ENCODE measurements at places on chromosomes 13 and 19.

GRCh38 chr13:45185286-45185685 is 15.6 kb downstream of the KCTD4 start:
- DNase-seq: no peak

GRCh38 chr13:41352935-41353840 is 42.1 kb downstream of the NAA16 start:
- peak; percentile 45 for DNase-seq

DNA sequence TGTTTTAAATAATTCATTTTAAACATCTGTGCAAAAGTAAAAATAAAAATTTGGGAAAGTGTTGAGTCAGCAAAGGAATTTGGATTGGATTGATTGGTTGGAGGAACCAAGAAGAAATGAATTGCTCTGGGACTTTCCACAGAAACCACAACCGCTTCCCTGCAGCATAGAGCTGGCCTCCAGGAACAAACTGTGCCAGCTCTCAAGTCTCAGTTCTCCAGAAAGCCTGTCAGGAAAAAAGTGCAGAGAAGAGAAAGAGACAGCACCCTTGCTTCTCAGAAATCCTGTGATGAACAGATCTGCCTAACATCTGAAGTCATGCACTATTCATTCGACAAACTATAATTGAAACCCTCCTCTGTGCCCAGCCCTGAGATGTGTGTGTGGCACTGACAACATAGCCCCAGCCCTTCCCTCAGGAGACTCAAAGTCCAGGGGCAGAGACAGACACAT is 14.8 kb downstream of the LYPD3 start:
- no peak for DNase-seq

DNA sequence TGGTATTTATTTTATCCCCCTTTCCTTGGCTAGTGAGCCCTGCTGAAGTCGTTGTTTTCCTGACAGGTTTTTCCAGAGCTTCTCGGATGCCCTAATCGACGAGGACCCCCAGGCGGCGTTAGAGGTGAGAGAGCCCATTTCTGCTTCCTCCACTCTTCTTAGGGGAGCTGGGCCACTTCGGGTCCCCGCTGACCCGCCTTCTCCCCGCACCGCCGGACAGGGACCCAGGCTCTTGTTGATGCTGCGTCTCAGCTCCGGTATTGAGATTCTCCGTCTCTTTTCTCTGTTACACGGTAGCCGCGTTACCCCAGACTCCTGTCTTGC is 306 bp downstream of the SUGT1 start:
- no peak for DNase-seq

- no peak for DNase-seq
Observed at GRCh38 chr13:29448174-29448573, 147.3 kb downstream of the SLC7A1 start.

- DNase-seq: no peak
Observed at GRCh38 chr13:55087085-55087484, 2053.6 kb upstream of the PRR20A start.

GRCh38 chr13:59631271-59631670 is 532.5 kb downstream of the DIAPH3 start:
- DNase-seq: no peak

GRCh38 chr13:89852570-89852969 is 1494.9 kb upstream of the MIR17HG start:
- no peak for DNase-seq

DNA sequence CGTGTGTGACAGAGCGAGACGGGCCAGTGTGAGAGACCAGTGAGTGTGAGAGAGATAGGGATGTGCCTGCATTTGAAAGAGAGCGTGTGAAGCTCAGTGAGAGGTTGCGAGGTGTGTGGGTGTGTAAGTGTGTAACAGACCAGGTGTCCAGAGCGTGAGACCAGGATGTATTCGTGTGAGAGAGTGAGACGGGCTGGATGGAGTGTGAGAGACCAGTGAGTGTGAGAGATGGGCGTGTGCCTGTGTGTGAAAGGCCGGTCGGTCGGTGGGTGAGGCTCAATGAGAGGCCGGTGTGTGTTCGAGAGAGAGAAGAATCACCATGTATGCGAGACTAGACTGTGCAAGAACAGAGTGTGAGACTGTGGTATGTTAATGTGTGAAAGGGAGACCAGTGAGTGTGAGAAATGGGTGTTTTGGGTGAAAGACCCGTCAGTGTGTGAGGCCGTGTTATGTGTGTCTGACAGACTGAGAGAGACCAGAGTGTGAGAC is 679 bp downstream of the ZNF471 start:
- no peak for DNase-seq

DNA sequence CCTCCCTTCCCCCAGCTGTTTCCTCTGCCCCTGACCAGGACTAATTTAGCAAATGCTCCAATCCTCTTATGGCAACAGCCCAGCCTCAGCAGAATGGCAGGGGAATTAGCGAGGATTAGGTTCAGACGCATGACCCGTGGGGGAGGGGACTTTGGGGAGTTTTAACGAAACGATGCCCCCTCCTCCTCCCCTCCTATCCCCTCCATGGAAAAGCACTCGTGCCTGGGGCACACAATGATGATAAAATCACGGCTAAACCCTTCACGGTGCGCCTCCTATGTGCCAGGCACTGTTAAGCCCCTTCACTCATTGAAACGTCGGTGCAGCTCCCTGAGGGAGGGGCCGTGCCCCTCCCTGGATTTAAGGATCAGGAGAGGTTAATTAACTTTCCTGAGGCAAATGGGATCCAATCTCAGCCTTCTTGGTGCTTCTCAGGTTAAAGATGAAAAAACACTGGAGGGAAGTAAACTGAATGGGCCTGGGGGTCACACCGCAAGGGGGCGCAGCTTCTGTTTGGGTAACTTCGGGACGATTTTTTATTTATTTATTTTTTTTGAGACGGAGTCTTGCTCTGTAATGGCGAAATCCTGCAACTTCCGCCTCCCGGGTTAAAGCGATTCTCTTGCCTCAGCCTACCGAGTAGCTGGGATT is 10.1 kb upstream of the TPRX2 start:
- DNase-seq: no peak

DNA sequence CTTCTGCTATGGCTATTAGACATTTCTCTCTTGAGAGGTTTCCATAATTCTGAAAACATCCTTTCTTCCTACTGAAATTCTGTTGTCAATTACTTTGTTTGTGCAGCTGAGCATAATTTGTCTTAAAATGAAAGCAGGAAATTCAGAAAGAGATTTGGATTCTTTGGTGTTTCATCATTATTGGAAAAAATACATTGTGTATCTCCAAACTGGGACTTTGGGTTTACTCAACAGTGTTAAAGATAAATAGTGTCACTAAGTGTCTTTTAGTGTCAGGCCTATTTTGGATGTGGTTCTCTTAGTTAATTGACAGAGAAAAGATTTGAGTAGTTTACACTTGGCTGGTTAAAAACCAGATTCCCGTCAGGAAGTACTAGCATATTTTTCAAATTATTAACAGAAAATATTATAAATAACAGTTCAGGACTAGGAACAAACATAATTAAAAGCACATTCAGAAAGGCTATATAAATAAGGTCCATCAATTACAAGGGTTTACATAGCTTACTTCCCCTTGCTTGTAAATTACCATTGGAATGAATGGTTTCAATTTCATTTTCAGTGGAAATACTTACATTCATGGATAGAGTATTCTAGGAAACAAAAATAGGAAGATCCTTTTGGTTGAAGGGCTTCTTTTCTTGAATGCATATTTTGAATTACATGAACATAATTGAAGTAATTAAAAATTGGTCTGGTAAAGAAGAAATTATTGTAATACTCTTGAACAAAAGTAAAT is 483.1 kb downstream of the GPC6 start:
- no peak for DNase-seq

DNA sequence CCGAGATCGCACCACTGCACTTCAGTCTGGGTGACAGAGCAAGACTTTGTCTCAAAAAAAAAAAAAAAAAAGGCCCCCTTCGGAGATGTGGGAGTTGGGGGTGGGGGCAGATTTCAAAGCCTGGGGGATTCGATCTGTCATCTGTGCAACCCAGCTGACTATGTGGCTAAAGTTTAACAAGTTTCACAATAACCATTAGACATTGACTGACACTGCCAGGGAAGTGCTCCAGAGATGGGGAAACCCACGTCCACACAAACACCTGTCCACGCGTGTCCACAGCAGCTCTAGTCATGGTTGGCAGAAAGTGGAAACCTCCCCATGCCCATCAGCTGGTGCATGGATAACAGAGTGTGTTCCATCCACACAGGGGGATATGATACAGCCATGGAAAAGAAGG is 37.6 kb upstream of the HOMER3 start:
- DNase-seq: no peak

GRCh38 chr19:57829316-57829715 is 783 bp upstream of the ZNF587B start:
- no peak for DNase-seq

DNA sequence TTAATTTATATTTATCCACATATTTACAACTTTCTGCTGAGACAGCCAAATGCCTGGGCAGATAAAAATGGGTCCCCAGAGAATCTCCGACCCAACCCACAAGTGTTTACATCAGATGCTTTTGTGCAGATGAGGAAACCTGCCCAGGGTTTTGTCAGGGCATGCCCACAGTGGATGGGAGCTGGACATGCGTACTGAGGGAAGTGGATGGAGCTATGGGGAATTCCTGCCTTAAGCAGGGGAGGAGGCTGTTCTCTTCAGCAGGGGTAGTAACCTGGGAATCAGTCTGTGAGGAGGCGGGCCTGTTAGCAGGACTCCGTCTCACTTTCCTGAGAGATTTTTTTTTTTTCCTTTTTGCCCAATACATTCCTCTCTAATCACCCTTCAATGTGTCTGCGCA is 122.9 kb downstream of the RFC3 start:
- DNase-seq: peak; percentile 75

DNA sequence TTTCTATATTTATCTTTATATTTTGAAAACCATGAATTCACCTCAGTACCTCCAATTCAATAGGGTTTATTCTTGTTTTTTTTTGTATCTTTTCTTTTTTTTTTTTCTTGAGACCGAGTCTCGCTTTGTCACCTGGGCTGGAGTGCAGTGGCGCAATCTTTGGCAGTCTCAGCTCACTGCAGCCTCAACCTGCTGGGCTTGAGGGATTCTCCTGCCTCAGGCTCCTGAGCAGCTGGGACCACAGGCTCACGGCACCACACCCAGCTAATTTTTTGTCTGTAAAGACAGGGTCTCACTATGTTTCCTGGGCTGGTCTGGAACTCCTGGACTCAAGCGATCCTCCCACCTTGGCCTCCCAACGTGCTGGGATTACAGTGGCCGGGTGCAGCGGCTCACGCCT is 23.1 kb upstream of the EVI5L start:
- DNase-seq: no peak

DNA sequence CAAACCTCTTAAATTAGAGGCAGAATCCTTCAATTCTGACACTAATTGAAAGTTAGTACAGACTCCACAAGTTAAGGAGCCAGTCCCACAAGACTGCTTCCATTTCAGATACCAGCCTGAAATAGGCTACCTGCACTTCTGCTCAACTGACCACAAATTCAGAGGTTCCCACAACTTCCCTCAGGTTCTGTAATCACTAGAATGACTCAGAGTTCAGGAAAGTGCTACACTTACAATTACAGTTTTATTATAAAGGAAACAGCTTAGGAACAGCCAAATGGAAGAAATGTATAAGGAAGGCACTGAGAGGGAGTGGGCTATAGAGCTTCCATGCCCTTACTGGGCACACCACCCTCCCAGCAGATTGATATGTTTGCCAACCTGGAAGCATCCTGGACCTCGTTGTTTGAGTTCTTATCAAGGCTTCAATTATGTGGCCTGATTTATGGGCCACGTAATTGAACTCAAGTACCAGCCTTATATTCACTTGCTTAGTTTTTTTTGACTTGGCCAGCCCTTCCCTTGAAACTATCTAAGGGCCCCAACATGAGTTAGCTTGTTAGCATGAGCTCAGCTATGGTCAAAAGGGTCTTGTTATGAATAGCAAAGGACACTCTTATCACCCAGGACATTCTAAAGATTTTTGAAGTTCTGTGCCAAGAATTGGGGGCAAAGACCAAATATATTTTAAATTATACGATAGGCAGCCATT is 25.9 kb downstream of the NBEA start:
- no peak for DNase-seq

DNA sequence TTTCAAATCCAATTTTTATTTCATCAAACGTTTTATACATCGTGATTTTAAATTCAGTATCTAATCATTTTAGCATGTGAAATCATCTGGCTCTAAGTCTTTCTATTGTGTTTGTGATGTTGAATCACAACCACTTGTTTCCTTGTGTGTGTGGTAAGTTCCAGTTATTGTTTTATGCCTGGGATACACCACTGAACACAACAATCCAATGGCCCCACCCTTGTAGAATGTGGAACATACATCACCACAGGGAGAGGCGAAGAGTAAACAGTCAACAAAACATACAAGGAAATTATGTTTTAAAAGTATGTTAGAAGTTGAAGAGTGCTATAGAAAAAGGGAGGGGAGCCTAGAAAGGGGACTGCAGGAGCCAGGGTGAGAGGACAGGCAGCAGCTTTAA is 100.5 kb downstream of the EPSTI1 start:
- DNase-seq: no peak

GRCh38 chr13:26601669-26602068 is 44.2 kb downstream of the WASF3 start:
- no peak for DNase-seq

DNA sequence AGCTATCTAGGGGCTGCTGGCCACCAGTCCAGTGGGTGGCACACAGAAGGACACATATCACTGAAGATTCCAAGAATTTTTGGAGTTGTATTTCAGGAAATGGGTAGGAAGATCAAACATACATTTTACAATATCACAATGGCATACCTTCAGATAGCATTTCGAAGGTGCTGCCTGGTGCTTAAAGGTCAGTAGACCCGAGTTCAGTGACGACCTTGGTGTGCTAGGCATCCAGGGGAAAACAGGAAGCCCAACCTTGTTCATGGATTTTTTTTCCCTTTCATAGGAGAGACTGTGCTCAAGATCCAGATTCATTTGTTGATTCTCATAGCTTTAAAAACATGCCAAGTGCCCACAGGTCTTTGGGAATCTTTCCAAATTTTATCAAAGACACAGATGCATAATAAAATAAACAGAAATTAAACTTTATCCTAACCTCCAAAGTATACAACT is 51.0 kb upstream of the RCBTB2 start:
- no peak for DNase-seq

DNA sequence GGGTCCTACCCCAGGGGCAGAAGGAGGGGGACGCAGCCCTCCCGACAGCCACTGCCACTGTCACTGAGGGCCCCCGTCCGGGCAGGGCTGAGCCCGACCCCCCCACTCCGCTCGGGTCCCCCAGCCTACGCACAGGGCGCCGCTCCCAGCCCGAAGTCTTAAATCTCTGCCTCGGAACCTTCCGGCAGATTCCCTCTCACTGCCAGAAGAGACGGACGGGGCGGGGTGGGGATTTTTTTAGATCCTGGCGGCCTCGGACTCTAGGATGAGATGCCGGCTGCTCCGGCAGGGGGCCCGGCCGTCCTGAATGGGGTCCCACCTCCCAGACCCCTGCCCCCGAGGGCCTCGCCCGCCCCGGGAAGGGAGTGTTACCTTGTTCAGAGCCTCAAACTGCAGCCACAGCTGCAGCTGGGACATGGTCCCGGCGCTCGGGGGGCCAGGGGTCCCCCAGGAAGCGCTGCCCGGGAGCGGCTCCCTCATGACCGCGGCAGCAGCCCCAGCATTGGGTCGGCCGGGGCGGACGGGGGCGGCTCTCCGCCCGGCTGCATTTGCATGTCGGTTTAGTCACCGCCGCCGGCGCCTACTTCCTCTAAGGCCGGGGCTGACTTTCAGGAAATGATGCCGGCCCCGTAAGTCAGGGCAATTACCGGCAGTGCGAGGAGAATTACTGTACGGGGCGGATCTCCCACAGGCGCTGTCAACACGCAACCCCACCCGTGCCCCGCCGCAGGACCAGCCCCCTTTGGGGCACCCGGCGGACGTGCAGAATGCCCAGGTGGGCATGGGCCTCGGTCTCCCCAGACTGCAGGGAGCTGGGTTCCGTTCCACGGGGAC is 28.1 kb downstream of the GPX4 start:
- DNase-seq: peak; percentile 71

- DNase-seq: no peak
Observed at GRCh38 chr19:6644796-6645195, 25.2 kb downstream of the TNFSF14 start.
